ENCODE measurements at places on chromosomes 3 and 15. TPM values are rescaled to one million over a fixed set of nuclear protein-coding genes. Genes with fewer than 3 reads are reported as not detected.

Gene PLCD1
- total RNA-seq = 10.8 TPM

Gene SCAP
- total RNA-seq = 49.1 TPM

Gene SLTM
- total RNA-seq = 42.1 TPM

Gene SERPINI2
- 0.71 TPM for total RNA-seq

Gene NEK10
- 6.1 TPM for total RNA-seq

GRCh38 chr15:52020221-52021085 is 1.4 kb downstream of the MAPK6 start:
- no peak for DNase-seq

DNA sequence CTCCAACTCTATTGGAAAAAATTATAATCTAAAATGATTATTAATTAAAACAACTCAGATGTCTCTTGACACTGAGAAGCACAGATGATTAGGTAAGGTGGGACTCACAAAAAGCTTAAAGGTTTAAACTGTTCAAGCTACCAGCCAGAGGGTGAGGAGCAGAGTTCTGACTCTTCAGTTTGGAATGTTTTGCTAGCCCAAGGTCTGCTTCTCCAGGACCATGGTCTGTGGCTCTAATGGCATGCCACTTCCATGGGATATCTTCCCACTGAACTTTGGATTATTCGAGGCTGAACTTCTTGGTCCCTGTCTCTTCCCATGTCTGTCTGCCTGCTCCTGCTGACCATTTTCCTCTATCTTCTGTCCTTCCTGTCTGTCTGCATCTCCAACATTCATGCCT is 49.2 kb downstream of the CACNA2D3 start:
- DNase-seq = no peak

DNA sequence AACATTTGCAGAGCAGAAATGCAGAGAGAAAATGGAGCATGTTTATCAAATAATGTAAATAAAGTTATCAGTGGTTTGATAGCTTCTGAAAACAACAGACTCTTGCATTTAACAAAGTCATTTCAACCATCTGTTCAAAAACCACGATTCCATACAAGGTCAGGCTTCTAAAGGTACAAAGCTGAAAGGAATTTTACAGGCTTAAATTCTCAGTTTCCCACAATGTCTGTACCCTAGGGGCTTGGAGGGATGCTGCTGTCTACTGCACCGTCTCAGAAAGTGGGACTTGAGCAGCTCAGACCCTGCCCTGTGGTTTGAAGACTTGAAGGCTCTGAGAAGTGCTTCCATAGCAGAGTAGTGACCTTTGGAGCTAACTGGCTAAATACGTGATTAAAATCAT is 30.4 kb upstream of the TM4SF1 start:
- DNase-seq = no peak
